Epithelial cell of alveolus of lung (primary cell): ENCODE measurements at places on chromosomes 13 and 19. TPM values are rescaled to one million over a fixed set of nuclear protein-coding genes. Genes with fewer than 3 reads are reported as not detected.

The ZNF563 gene
- total RNA-seq = 0.65 and 2.6 TPM in 2 replicates

The GPI gene
- 309 and 401 TPM in 2 replicates for total RNA-seq

The COX6B2 gene
- total RNA-seq = 0.56 TPM in 1 of 2 replicates, not detected in the other

The C19orf33 gene
- 8.4 and 27.9 TPM in 2 replicates for total RNA-seq

The CPB2 gene
- total RNA-seq = not detected in 2 replicates

The CEBPG gene
- total RNA-seq = 10.4 and 26.0 TPM in 2 replicates
